Amniotic stem cell (primary cell): ENCODE measurements at places on chromosomes 11 and 22.

GRCh38 chr22:41833369-41834004 lies 582 bp downstream of the SREBF2 start:
- DNase-seq, result no peak

DNA sequence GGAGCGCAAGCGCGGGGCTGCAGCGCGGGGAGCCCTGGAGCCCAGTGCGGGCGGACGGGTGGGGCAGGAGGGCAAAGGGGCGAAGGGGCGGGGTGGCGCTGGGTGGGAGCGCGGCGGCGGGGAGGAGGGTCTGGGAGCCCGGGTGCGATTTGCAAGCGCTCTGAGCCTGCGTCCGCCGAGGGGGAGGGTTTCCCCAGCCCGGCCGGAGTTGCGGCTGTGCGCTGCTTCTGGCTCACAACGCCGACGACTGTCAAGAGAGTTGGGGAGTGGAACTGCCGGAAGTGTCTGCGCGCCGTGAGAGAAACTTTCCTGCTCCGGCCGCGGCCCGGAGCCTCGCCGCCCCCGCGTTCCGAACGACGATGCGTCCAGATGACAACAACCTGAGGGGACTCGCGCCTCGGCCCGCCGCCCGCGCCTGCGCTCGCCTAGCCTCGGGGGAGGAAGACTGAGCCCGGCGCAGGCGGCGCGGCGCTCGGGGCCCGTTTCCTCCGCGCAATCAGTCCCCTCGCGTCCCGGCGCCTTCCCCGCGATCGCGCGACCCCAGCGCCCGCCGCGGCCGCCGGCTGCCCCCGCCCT lies at the start of gene ARHGAP42:
TSS of gene ARHGAP42 (plus strand) at position 235 of the 576 bp plus-strand sequence. CDS start 391 bp downstream, outside the sequence.
- no peak for DNase-seq

- no peak for DNase-seq
These were observed 58.4 kb downstream of the DGCR2 start for GRCh38 chr22:19063581-19064353.

DNA sequence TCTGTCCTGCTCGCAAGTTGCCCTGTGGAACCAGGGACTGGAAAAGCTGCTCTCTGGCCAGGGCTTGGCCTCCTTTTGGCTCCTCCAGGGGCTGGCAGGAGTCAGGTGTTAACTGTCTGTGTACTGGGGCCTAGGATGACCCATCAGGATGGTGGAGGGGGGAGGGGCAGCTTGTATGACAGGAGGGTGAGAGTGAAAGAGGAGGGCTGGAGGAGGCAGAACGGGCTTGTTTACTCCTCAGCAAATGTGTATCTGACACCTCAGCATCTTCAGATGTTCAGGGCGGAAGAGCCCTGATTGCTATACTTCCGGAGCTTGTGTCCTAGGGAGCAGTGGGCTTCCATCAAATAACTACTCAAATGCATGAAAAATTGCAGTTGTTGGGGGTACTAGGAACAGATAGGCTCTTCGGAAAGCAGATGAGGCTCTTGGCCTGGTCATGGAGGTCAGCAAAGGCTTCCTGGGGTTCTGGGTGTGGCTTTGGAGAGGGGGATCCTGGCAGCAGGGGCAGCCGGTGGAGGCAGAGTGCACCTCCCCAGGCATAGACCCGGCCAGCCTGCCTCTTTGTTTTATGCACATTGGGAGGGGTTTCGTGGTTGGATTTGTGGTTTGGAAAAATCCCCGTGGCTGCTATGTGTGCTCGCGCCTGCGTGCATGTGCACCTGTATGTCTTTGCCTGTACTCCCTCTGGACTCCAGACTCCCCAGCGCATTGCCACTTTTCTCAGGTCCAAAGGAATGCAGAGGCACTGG lies 31.2 kb downstream of the CD82 start:
- DNase-seq, result no peak

GRCh38 chr22:25764270-25765015 lies 22.5 kb downstream of the MYO18B start:
- DNase-seq, result no peak

GRCh38 chr11:12212174-12212820 lies 101.9 kb downstream of the MICAL2 start:
- DNase-seq, result no peak

- no peak for DNase-seq
These were observed 35.6 kb upstream of the TH start for GRCh38 chr11:2207212-2207611.

GRCh38 chr11:40716344-40717130 lies 742.9 kb downstream of the LRRC4C start:
- no peak for DNase-seq

DNA sequence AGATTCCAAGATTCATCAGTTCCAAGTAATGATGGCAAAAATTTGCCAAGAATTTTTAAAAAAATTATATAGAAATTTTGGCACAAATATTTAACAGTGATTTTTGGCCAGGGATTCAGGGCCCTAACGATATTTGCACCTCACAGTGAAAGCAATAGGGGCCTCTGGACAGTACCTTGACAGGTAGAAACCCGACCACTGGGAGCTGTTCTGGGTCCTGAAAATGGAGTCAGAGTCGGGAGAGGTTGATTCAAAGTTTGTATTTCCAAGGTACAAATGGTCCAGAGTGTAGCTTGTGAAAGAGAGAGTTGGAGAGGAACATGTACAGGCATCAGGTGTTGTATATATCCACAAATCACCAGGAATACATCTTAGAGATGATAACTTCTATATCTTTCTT lies 41.6 kb downstream of the MRGPRX2 start:
- no peak for DNase-seq

- no peak for DNase-seq
These were observed 22.1 kb downstream of the SRPRA start for GRCh38 chr11:126246636-126247035.

DNA sequence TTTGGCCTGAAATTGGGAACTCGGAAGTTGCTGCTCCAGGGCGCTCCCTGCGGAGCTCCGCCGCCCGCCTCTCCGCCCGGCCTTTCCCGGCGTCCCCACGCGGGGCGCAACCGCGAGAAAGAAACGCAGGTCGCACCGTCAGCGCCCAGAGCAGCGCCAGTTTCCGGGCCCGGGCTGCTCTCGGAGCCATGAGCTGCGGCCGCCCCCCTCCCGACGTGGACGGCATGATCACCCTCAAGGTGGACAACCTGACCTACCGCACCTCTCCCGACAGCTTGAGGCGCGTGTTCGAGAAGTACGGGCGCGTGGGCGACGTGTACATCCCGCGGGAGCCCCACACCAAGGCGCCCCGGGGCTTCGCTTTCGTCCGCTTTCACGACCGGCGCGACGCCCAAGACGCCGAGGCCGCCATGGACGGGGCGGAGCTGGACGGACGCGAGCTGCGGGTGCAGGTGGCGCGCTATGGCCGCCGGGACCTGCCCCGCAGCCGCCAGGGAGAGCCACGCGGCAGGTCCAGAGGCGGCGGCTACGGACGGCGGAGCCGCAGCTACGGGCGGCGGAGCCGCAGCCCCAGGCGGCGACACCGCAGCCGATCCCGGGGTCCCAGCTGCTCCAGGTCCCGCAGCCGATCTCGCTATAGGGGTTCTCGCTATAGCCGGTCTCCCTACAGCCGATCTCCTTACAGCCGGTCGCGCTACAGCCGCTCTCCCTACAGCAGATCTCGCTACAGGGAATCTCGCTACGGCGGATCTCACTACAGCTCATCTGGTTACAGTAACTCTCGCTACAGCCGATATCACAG lies 521 bp downstream of the SRSF8 start:
- peak; percentile 38 for DNase-seq

DNA sequence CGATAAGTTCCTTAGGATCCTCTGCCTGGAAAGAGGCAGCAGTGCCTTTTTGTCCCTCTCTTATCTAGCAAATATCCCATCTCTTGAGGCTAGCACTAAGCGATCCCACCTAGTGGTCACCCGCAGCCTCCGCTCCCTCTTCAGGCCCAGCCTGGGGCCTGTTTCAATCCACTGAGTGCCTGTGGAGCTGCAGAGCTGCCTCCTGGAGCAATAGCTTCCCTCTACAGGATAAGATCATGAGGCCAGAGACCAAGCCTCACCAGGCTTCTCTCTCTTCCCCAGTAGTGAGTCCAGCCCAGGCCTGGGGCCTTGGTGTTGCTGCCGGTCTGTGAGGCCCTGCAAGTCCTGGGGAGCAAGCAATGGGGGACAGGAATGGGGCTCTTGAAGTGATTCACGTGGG lies 65.8 kb downstream of the SLC22A12 start:
- DNase-seq, result no peak

DNA sequence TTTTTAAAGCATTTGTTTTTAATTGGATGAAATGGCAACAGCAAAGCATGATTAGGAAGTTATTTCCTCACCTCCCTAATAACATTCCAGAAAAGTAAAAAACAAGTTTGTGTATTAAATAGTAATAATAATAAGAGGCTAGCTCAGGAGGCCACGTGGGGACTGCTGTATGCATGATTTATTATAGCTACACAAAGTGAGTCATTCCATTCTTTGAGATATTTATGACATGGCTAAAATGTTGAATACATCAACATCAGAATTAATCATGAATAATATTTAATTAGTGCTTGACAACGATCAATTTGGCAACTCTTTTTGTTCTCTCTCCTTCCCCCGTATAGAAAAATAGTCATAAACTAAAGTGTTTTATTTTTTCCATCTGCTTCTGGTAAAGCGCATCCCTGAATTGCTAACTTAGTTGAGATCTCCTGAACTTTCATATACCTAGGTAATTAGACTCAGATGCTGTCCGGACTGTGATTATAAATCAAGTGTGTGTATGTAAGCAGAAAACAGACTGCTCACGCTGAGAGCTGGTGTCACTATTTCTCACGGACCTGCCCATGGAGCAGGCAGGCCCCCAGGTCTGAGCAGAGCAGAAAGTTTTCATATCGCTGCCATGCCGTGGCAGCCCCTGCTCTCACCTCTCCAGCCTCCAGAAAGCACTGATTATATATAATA lies 125.7 kb downstream of the WT1 start:
- DNase-seq, result no peak

- DNase-seq, result no peak
These were observed 409.4 kb downstream of the METTL15 start for GRCh38 chr11:28517621-28518020.
